ENCODE measurements at places on chromosomes 12 and 14.

DNA sequence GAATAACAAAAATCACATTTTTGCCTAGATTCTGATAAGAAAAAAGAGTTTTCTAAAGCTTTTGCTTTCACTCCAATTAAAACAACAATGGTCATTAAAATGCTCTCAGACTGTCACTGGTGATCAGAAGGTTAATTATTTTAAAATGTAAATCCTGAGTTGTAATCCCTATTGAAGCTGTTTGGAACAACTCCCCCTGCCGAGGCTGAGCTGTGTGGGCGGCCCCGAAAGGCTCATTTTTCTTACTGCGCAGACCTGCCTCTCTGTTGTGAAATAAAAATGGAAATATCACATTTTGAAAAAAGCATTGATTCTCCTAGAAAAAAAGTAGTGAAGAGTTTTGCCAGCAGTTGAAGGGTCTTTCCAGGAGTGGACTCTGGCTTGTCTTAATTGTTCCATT is 174.8 kb upstream of the CDKN3 start:
- no peak for DNase-seq

- no peak for DNase-seq
Measured at GRCh38 chr12:116544656-116545055, 14.5 kb upstream of the MAP1LC3B2 start.

DNA sequence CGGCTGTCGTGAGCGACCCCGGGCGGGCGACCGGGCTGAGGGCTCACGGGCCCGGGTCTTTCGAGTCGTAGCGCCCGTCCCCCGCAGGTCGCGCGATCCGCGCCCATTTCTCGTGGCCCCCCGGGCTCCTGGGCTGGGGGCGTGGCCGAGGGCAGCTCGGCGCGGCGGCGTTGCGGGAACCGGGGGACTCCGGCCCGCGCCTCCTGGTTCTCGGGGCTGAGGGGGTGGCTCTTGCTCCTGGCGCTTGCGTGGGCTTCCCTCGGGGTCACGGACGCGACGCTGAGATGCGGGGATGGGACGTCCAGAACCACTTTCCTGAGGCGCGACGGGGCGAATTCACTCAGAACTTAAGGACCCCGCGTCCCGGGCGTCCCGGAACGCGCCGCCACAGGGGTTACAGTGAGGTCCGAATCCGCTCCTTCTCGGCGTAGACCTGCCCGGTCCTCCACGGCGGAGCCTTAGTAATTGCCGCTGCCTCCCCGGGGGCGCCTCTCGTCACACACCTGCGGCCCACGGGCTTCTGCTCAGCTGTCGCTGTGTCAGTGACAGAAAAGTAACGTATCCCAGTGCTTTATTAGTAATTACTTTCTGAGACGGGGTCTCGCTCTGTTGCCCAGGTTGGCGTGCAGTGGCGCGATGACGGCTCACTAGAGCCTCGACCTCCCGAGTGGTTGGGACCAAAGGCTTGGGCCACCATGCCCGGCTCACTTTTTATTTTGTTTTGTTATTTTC is 606 bp downstream of the EP400 start:
- no peak for DNase-seq

GRCh38 chr12:96416033-96416799 is 16.0 kb upstream of the CDK17 start:
- no peak for DNase-seq

DNA sequence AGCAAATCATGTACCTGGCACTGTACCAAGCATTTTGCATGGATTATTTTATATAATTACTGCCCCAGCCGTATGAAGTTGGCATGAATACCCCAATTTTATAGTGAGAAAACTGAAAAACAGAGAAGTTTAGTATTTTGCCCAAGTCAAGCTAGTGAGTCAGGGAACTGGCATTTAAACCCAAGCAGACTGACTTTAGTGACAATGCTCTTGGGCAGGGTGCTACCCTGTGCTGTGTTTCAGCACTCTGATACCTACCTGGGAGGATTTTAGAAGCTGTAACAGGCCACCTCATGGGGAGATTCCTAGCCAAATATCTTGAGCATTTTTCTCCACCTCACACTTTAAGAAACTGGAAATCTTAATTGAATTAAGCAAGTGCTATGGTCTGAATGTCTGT is 98.1 kb upstream of the MAX start:
- DNase-seq: no peak

DNA sequence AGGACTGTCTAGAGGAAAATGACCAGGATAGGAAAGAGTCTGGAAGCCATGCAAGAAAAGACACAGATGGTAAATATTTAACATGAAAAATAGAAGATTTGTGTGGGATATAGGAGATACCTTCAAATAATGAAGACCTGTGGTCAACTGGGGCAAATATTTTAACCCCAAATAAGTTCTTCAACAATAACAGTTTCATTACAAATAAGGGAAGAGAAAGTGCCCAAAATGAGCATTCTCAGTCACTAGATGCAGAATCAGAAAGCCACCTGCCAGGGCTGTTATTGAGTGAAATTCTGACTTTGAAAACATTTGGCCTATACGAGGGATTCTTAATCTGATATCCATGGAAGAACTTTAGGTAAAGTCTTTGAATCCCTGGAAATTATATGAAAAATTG is 231.2 kb upstream of the PLEKHG7 start:
- DNase-seq: no peak

DNA sequence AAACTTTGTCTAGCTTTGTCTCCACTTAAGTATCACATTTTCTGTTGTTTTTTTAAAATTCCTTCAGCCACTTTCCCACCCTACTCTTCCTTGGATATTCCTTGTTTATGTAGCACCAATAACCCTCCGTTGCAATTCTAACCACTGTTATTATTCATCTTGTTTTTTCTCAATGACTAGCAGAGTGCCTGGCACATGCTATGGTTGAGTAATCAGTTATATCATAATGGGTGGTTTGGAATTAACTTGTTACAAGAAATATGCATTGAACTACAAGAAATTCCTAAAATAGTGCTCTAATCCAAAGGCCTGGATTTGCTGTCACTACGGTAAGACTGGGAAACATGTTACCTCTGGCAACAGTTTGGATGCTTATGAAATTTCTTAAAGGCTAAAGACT is 756.6 kb downstream of the NOVA1 start:
- DNase-seq: no peak

- no peak for DNase-seq
Measured at GRCh38 chr14:76810953-76811400, 1.7 kb downstream of the ANGEL1 start.

DNA sequence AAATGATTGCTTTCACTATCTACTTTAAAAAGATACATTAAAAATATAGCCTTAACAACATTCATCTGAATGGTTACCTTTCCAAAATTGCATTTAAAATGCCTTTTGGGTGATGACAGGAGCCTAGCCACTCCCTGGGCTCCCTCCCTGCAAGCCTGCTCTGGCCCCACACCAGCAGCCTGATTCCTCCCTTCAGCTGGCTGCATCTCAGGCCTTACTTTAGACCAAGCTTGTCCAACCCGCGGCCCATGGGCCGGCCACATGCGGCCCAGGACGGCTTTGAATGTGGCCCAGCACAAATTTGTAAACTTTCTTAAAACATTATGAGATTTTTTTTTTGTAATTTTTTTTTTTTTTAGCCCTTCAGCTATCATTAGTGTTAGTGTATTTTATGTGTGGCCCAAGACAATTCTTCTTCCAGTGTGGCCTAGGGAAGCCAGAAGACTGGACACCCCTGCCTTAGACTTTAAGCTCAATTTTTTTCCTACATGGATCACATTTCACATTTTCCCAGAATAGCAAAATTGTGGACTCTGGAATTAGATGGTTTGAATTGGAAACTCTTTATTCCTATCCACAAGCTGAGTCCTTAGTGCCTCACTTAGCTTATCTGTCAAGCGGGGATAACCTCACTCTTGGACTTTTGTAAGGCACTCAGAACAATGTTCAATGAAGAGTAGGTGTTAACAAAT is 124.4 kb downstream of the MYRFL start:
- no peak for DNase-seq

DNA sequence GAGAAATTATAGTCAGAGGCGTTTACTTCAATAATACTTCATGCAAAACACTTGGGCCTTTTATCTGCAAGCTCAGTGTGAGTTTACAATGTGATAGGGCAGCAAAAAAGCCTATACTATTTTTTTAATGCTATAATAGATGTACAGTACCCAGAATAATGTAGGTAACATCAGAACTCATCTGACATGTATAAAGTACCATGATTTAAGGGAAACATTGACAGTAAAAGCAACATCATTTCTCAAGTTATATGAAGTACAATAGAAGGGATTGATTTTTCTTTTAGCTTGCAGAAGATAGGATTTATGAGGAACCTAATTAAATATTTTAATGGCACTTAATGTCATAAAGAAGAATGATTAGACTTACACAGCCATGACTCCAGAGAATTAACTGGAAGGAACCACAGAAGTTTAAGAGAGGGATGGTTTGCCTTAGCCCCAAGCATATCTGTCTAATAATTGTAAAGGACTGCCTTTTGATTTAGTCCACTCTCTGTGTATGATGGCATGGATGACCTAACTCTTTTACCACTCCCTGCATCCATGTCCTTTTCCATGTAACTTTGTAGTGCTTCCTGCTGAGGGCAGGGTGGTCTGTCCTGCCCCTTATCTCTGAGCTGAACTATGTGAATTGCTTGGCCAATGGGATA is 55.9 kb upstream of the MIS18BP1 start:
- no peak for DNase-seq

DNA sequence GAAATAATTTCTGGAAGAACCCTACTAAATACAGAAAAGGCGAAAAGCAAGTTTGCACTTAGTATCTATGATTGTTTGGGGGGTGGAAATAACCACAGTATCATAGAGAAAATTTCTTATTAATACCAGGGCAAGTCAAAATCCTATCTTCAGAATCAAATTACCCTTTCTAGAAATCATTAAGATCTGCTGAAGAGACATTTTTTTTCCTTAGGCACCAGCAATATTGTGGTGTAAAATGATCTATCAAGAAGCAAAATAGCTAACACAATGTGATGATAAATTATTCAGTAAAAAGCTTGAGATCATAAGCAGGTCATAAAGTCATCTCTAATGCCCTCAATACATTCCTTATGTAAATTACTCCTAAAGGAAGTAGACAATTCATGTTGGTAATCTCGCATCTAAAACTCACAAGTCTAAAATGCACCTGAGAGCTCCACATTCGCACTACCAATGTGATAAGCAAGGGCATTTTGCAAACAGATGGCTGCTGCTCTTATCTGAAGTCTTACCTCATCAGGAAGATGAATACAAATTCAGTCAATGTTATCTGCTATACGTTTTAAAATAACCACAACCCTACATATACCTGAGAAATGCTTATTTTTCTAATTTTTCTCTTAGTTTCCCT is 14.6 kb downstream of the HEATR5A start:
- DNase-seq: no peak

- DNase-seq: no peak
Measured at GRCh38 chr12:26471560-26471959, 276.2 kb downstream of the SSPN start.

GRCh38 chr14:24875203-24875838 is 174.6 kb downstream of the STXBP6 start:
- DNase-seq: no peak

DNA sequence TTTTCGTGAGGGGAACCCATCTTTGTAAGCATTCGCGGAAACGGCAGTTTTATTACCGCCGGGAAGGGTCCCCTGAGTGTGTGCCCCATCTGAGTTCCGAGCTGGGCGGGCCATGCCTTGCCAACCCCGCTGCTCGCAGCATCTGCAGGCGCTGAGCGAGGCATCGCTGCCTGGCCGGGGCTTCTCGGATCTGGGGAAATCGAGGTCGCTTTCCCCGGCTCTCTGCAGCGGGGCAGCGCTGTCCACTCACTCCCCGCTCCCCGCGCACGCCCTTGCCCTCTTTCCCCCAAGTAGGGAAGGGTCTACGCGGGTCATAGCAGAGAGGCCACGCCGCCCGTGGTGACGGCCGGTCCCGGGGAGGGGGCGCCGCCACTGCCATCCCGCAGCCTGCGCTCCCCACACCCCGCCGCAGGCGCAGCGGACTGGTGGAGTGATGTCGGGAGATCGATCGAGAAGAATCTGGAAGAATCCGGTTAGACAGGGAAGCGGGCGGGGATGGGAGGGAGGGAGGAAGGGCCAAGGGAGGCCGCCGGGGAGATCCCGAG is 507 bp upstream of the FKBP4 start:
- DNase-seq: no peak

GRCh38 chr14:47507861-47508260 is 167.5 kb downstream of the MDGA2 start:
- DNase-seq: no peak

DNA sequence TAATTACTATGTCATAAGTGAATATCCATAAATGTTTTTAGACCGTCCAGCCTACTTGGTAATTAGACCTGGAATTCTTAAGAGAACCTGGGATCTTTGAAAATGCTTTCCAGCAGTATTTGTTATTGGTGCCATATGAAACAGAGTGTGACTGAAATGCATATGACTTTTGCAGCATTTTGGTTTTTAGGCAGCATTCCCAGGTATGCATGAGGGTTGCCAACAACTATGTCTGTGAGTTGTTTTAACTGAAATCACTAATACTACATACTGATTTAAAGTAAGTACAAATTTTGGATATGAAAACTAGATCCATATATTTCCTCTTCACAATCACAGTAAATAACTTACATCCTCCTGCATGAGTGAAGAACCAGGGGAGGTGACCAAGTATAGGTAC is 437.7 kb upstream of the FAR2 start:
- no peak for DNase-seq

- no peak for DNase-seq
Measured at GRCh38 chr14:92866181-92866752, 56.7 kb upstream of the CHGA start.

DNA sequence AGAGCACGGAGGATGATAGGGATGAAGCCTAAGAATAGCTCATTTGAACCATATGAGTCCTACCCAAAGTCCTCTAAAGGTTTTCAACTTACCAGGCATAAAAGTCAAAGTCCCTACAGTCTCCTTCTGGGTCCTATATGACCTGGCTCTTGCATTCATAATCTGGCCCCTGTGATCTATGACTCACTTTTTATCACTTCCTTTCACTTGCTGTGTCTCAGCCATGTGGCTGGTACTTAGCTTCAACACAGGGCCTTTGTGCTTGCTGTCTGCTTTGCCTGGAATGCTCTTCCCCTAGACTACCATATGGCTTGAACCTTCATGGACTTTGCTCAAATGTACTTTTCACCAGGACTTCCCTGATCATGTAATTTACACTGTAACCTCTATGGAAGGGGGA is 137.6 kb upstream of the TMTC1 start:
- no peak for DNase-seq

- no peak for DNase-seq
Measured at GRCh38 chr12:112126000-112126438, 659 bp downstream of the TRAFD1 start.

GRCh38 chr14:74634964-74635363 is 22.9 kb upstream of the LTBP2 start:
- DNase-seq: no peak

DNA sequence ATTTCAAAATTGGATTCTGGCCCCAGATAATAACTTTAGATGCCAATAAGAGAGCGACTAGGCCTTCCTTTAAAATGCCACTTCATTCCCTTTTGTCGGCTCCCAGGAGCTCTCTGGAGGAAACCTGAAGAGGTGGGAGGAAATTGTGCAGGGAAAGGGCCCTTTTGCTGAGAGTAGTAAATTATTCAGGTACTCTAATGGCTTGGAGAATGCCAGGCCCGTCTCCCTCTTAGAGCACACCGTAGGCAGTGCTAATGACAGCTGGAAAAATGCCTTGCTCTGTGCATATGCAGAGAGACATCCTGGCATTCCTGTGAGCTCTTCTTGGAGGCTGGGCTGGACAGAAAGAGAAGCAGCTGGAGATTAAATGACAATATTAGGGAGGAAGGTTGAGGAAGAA is 115.0 kb upstream of the RPH3A start:
- no peak for DNase-seq

- DNase-seq: no peak
Measured at GRCh38 chr12:75913502-75914351, 117.8 kb downstream of the PHLDA1 start.

GRCh38 chr12:44570036-44570583 is 306.0 kb downstream of the NELL2 start:
- DNase-seq: no peak

All from stimulated activated CD8-positive, alpha-beta memory T cell treated with anti-CD3 and anti-CD28 coated beads, Interleukin-4, amount 100 ng/mL, for 1 hour (primary cell).